SW 1271 (cell line): ENCODE measurements at places on chromosomes 16 and 17.
A peak's percentile ranks its signal among the peaks of the same experiment; 100 is the strongest.

GRCh38 chr17:41421116-41421515 is 3.3 kb downstream of the KRT37 start:
- DNase-seq: no peak

GRCh38 chr17:27945953-27946352 is 52.8 kb upstream of the LYRM9 start:
- no peak for DNase-seq

- DNase-seq: no peak
Measured at GRCh38 chr17:4800462-4801196, 1.5 kb downstream of the C17orf114 start.

DNA sequence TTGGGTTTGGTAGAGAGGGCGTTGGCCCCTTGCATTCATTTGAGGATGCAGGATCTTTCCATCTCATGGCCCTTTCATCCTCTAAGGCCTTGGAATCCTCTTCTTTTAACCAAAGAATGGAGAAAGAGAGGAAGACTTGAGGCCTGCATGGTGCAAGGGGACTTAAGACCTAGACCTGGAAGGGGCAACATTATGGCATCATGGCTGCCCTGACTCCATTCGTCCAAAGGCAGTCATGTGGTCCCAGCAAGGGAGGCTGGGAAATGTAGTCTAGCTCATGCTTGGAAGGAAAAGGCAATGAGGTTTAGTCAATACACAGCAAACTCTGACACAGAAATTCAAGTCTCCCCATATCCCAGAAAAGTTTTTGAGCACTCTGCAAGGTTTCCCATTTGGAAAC is 30.7 kb upstream of the CDRT4 start:
- no peak for DNase-seq

GRCh38 chr17:57595426-57595825 is 149.7 kb downstream of the CCDC182 start:
- DNase-seq: no peak

GRCh38 chr17:57988301-57989250 is 522 bp upstream of the VEZF1 start:
- peak; percentile 67 for DNase-seq

GRCh38 chr17:8991514-8992285 is 26.2 kb upstream of the PIK3R5 start:
- peak; percentile 34 for DNase-seq

DNA sequence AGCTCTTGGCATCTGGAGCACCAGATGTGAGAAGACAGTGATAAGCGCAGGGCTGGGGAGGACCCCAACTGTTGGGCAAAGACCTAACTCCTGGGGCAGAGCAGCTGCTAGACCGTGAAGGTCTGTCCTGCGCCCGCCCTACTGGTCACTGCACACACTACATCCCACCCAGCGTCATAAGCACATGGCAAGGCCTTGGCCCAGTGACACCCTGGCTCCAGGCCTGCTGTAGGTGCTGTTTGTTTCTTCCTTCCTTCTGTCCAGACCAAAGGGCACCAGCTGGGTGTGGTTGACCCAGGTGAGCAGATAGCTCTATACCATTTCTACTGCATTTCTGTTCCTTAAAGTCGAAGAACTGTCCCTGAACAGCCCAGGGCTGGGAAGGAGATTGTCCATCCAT is 6.4 kb downstream of the TRPV3 start:
- no peak for DNase-seq

DNA sequence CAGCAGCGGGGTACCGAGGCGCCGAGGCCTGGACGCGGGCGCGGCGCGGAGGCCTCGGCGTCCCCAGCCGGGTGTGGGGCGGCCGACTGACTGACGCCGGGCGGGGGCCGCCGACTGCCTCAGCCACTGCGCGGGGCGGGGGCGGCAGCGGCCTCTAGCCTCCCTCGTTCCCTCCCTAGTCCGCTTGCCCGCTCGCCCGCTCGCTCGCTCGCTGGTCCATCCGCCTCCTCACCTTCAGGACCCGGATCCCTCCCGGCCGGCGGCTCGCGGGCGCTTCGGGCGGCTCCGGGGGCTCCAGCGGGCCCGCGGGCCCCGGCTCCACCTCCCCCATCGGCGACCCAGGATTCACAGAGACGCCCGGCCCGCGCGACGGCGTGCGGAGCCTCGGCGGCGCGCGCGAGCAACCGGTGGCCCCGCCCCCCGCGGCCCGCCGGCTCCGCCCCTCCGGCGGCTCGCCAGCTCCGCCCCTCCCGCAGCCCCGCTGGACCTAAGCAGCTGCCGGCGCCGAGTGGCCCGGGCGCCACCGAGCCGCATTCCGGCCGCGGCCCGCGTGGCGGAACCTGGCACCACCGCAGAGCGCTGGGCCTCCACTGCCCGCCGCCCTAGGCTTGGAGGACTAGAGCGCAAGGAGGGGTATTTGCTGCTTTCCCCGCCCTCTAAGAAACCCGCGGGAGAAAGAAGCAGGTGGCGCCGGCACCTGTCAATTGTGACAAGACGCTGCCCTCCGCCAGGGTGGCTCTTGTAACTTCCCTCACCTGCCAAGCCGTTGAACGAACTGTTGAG is 773 bp downstream of the PHLPP2 start:
- peak; percentile 67 for DNase-seq

DNA sequence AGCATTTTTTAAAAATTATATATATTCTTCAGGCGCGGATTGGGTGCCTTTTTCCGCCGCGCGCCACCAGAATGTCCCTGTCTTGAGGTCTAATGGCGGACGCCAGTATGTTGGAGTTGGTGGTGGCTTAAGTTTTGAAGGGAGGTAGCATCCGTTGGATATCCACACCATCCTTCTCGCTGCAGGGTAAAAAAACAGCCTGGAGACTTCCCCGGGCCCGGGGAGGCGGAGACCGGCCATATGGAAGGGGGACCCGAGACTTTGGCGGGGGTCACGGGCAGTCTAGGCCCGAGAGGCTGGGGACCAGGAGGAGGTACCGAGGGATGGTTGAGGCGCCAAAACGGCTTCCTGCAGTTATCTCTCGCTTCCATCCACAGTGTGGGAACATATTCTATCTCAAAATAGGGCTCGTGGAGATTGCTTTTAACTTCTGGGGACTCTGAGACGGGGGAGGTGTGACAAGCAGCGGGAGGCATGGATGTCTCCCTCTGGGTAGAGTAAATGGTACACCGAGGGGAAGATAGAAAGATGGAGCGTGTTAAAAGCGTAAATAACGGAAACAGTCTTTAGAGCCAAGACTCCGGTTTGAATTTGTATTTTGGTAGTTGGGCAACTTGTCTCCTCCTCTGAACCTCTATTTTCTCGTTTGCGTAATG is at the start of gene SF3B3:
Gene SF3B3 (plus strand): TSS at position 74 of the 656 bp plus-strand sequence. CDS start 2,841 bp downstream, outside the sequence.
- peak; percentile 92 for DNase-seq

DNA sequence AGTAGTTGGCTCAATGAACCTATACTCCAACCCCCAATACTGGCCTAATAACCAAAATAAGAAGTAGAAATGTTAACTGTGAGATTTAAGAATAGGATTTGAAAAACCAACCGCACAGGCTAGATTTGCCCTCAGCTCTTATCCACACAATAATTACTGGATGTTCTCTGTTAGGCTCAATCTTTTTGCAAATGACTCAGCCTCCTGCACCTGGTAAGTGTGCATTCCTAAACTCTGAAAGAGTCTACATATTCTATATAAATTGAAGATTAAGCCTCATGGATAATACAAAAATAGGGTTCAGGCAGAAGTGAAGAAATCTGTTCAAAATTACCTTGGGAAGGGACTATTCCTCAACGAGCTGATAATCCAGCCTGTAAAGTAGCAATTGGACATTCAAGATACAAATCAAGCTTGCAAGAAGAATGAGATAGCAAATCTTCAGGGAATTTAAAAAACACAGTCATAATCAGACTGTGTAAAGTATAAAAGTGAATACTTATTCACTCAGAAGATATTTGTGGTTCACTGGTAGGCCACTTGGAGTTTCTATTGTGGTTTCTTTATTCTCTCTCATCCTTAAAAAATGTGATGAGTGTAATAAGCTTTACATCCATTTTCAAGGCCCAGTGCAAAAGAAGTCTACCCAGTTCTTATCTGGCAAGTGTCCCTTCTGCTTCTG is 931.9 kb upstream of the SOX9 start:
- peak; percentile 29 for DNase-seq

DNA sequence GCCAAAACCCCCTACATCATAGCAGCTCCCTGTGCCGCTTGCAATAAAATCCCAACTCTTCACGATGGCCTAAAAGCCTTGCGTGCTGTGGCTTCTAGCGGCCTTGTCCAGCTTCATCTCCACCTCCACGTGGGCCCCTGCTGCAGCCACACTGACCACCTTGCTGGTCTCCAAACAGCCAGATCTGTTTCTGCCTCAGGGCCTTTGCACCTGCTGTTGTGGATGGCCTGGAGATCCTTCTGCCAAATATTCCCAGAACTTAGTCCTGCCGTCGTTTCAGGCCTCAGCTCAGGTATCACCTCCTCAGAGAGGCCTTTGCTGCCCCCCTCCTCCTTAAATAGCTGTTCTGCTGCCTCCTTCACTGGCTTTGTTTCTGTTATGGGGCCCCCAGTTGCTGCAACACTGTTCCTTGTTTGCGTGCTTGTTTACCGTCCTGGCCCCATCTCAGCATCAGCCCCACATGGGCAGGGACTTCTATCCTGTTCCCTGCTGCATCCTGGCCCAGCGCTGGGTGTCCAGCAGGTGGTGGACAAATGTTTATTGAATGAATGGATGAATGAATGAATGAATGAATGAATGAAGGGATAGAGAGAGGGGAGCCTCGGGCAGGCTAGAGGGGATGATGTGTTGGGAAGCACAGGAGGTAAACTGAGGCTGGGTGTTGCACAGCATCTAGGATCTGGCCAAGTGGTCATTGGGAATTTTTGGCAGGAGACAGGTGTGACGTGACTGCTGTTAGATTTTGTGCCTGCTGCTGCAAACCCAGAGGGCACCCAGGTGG is 171.0 kb upstream of the GSE1 start:
- no peak for DNase-seq

- DNase-seq: no peak
Measured at GRCh38 chr16:46907061-46907774, 23.1 kb downstream of the GPT2 start.

DNA sequence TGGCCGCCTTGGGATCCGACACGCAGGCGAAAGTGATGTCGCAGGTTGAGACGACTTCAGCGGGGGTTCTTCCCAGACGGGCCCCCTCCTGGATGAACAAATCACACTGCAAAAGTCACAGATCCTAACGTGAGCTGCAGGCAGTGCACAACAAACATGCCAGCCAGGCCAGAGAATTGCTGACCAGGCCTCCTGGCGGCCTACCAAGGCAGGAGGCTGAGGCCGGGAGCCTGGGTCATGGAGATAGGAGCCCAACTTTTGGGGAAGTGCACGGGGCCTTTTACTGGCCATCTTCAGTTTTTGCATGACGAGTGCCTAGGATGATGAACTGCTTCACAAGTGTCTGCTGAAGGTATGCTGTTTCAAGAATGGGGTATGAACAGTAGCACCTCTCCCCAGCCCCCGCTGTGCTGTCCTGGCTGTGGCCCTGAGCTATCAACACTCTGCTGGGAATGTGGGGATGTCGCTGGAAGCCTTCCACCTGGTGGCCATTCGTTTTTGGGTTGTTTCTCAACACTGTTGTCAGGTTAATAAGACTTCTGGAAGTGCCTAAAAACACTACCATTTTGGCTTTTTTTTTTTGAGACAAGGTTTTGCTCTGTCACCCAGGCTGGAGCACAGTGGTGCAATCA is 12.2 kb upstream of the ROGDI start:
- no peak for DNase-seq

GRCh38 chr16:17408296-17408695 is 62.5 kb downstream of the XYLT1 start:
- no peak for DNase-seq

GRCh38 chr17:30443721-30444120 is 33.5 kb upstream of the GOSR1 start:
- no peak for DNase-seq

DNA sequence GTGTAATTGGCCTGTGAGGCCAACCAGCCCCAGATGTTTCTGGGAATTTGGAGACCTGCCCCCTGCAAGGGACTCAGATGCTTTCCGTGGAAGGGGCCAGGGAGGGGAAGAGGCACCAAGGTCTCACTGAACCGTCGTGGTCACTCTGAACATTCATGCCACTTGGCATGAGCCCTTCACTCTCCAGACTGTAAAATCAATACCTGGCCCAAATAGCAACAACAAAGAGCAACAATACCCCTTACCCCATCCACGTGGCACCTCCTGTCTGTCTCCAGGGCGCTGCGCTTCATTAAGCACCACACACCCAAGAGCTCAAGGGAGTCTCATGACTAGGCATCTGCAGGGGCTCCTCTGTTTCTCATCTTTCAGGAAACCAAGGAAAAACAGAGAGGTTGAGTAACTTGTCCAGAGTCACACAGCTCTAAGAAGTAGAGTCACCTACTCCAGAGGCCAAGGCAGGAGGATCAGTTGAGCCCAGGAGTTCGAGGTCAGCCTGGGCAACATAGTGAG is 52.8 kb downstream of the SOCS1 start:
- DNase-seq: no peak

GRCh38 chr16:65621640-65622039 is 499.8 kb upstream of the CDH11 start:
- no peak for DNase-seq

GRCh38 chr16:9054460-9054859 is 37.0 kb upstream of the HAPSTR1 start:
- DNase-seq: no peak

DNA sequence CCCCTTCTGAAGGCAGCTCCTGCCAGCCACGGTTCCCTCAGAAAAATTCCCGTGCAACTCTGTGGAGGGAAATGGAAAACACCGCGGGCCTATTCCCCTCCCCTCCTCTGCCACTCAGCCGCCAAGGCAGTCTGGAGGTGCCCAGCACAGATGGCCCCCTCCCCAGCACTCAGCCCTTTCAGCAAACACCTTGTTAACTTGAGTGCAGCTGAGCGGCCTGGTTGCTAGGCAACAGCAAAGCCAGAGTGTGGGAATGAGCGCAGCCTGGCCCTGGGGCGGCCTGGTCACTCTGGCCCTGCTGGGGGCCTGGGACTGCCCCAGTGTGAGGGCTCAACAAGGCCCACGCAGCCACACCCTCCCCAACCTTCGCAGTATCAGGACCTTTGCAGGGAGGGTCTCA is 32.8 kb downstream of the CACNA1G start:
- no peak for DNase-seq

- DNase-seq: no peak
Measured at GRCh38 chr17:27997044-27997401, 45.5 kb upstream of the NLK start.

DNA sequence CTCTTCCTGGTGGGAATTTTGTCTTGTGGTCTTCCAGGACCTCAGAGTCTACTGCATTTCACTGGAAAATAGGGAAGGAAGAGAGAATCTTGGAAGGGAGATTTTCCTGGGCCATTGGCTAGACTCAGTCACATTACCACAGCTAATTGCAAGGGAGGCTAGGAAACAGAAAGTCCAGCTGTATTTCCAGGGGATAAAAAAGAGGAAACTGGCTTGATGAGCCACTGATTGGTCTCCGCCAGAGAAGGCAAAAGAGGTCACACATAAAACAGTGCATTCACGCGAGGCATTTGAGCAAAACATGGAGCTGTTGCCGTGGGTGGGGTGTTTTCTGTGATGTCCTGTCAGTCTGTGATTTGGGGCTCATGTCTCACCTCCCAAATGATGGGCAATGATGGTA is 345.3 kb downstream of the FOXL1 start:
- DNase-seq: no peak
